ENCODE measurements at places on chromosomes 6 and 20.

GRCh38 chr20:13221673-13222318 lies 722 bp downstream of the ISM1 start:
- peak; percentile 43 for DNase-seq

DNA sequence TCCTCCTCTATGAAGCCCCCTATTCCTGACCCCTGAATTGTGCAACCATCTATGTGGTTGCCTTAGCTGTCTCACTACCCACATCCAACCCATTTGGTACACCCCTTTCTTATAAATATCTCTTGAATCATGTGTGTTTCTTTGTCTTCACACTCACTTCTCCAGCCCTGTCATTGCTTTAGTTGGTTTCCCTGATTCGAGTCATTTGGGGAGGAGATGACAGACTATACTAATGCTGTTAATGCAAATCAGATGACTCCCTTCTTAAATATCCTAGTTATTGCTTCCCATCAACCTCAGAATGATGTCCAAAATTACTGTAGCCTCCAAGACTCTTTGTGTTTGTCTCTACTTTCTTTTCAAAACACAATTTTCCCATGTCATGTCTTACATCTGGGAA lies 23.0 kb downstream of the SLC35D3 start:
- DNase-seq = no peak

GRCh38 chr6:142953373-142954273 lies 8.6 kb upstream of the HIVEP2 start:
- no peak for DNase-seq

- peak; percentile 70 for DNase-seq
These were observed 91.6 kb upstream of the RIPOR2 start for GRCh38 chr6:25027221-25027916.

DNA sequence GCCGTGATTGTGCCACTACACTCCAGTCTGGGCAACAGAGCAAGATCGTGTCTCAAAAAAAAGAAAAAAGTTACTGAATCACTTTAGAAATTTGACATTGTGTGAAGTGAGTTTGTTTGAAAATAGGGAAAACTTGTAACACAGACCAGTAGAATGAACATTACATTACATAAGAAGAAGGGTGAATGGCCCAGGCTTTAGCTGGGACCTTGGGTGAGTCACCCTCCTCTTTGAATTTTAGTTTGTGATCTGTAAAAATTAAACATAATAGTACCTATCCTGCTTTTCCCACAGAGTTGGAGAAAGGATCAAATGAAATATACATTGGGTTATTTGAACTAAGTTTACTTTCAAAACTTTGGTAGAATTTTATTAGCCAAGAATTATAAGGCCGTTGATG lies 56.3 kb downstream of the KCNS1 start:
- DNase-seq = no peak

DNA sequence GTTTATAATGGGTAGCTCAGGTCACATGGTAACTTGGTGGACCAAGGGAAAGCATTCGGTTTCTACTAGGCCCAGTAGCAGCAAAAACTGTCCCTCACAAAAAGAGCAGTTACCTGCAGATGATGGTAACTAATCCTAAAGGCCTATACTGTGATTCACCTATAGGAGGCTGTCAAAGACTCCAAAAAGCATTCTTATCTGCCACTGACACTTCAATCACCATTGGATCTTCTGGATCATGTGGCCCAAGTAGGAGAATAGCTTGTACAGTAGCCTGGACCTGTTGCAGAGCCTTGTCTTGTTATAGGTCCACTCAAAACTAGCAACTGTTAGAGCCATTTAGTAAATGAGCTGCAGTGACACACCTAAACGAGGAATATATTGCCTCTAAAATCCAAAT lies 23.2 kb upstream of the FILIP1 start:
- no peak for DNase-seq

DNA sequence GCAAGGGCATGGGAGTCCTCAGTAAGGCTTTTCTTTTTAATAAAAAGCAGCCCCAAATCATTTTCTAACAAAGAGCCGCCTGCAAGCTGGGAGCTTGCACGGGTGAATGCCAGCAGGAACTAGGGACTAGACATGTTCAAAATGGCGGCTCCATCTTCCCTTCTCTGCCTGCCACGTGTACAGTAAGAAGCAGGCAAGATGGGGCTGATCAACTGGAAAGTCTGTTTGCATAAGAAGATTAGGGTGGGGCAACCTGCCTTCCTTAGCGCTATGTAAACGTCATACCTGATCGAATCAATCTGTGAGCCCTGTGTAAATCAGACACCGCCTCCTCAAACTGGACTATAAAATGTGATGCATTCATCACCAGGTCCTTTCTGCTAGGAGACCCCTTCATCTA lies 299.4 kb upstream of the SOX4 start:
- no peak for DNase-seq

DNA sequence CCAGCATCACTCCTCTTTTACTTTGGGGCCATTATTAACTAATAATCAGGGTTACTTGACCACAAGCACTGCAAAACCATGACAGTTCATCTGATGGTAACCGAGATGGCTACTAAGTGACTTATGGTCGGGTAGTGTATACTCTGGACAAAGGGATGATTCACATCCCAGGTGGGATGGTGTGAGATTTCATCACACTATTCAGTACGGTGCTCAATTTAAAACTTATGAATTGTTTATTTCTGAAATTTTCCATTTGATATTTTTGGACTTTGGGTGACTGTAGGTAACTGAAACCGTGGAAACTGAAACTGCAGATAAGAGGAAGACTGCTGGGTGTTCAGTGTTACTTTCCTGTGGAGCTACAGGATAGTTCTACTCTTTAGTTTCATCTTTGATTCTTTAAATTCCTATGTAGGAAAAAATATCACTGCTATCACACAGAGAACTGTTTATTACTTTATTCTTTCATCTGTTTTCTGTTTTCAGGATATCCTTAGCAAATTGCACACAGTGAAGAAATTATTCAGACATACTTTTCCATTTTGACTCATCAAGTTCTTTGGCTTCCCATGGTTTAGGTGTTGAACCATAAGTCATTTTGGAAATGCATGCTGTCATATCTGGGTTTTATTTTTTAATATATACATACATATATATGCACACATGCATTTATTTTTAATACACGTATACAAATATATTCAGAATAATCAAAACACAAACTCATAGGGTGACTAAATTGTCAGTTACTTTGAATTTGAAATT lies 59.1 kb upstream of the C20orf144 start:
- no peak for DNase-seq

DNA sequence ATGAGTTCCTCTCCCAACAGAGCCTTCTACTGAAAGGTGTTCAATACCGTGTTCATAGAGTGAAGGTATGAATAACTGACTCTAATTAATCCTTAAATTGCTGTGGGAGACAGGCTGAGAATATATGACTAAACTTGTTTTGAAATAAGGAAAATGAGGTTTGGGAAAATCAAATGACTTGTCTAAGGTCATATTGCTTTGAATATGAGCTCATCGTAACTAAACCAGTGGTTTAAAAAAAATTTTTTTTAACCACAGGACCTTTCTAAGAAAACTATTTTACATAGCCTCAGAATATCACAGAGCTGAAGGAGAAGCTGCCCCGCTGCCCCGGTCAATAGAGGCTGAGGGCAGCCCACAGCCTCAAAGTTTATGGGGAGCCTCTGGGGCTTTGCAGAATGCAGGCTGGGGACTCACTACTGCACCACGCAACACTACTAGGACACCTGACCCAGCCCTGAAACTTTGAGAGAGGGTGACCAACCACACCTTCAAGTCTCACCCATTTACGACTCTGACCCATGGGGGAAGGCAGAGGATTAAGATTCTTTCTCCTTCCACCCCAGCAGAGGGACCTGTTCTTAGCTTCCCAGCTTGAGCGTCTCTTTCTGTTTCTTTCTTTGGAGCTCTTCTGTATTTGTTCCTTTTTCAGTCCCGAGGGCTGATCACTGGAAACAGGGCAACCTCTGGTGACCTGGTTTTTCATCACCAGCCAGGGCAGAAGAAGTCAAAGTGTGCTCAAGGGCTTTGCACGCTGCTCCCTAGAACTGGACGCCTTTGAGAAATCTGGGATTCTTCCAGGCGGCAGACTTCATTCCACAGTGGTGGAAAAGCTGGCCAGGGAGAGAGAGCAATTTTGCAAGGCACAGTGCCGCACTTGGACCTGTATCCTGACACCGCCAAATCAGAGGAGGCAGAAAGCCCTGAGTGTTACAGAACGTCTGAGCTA lies 220.2 kb downstream of the ATXN1 start:
- no peak for DNase-seq

DNA sequence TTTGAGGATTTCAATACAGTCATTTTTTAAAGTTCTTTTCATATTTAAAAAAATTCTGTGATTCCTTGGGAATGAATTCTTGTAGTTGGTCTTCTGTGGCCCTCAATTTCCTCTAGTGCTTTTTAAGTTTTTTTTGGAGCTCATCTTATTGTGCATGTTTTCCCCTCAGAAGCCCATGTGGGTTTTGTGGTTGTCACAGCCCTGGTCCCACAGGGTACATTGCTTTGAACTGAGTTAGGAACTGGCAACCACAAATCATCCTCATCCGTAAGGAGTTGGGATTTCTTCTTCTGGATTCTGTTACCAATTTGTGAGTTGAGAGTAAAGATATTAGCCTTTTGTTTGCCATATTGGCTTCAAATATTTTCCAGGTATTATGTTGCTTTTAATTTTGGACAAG lies 89.9 kb downstream of the AKAP7 start:
- DNase-seq = no peak

DNA sequence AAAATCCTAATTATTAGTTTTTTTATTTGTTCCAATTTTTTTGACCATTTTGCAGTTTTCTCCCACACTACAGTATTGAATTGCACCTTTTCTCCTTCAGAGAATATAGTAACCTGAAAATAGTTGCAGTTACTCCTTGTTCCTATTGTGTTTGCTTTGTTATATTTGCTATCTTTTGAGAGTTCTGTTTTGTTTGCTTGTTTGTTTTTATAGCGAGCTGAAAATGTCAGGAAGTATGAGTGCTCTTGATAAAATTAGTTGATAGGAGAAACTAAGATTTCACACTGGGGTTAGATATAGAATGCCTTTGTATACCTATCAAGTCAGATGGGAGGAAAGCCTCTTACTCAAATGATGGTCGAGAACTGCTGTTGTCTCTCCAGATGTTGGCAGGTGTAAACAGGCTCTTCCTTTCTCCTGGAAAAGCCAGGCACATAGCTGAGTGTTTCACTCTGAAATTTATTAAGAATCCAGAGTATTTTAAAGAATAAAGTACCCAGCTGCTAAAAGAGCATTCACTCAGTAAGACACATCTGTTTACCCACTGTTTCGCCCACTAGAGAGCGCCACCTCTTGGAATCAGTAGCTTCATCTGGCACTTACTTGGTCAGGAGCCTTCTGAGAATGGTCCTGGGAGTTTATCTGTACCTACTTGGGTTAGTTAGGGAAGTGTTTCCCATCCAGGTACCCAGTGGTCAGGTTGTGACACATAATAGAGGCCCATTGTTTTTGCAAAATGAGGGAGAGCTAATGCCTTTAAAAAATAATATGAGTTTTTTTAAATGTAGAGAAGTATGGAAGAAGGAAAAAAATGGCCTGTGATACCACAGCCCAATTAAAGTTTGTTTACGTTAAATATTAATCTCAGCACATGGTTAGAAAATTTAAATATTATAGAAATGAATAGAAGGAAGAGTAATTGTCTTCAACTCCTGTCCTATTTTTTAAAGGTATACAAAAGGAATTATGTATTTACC lies 11.2 kb downstream of the NT5DC1 start:
- peak; percentile 15 for DNase-seq

DNA sequence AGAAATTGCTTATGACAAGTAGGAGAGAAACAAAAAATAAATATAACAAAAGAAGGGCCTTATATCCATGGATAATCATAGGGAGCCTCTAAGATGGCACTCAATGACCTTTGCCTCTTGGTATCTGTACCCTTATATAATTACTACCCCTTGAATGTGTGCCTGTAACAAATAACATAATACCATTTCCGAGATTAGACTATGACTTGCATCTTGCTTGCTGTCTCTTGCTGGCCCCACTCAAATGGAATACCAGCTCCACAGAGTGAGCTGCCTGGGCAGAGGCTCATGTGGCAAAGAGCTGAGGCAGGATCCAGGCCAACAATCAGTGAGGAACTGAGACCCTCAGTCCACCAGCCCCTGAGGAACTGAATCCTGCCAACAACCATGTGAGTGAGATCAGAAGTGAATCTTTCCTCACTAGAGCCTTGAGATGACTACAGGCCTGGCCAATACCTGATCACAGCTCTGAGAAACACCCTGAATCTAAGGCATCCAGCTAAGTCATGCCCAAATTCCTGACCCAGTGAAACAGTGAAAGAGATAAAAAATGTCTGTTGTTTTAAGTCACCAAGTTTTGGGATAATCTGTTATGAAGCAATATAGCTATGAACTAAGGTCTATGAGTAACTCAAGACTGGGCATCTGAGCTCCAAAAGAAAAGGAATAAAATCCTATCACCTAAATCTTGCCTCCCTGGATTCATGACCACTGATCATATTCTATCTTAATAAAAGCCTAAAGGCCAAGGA lies 5.5 kb downstream of the KATNA1 start:
- DNase-seq = no peak

GRCh38 chr20:53737396-53738038 lies 143.9 kb upstream of the ZNF217 start:
- no peak for DNase-seq

DNA sequence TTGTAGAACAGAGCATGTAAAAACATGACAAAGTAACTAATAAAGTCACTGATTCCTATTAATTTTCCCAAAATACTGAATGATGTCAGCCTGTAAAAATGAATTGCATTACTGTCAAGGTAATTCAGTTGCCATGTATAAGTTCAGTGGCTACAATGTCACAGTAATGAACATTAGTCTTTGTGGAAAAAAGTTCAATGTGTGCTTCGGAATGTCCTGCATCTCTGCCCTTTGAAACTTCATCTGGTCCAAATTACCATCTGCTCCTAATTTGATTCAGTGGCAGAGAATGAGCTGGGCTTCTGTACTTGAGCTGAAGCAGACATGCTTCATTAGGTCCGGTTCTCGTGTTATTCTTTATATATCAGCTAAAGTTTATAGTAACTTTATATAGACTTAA lies 567.4 kb downstream of the COL12A1 start:
- no peak for DNase-seq

DNA sequence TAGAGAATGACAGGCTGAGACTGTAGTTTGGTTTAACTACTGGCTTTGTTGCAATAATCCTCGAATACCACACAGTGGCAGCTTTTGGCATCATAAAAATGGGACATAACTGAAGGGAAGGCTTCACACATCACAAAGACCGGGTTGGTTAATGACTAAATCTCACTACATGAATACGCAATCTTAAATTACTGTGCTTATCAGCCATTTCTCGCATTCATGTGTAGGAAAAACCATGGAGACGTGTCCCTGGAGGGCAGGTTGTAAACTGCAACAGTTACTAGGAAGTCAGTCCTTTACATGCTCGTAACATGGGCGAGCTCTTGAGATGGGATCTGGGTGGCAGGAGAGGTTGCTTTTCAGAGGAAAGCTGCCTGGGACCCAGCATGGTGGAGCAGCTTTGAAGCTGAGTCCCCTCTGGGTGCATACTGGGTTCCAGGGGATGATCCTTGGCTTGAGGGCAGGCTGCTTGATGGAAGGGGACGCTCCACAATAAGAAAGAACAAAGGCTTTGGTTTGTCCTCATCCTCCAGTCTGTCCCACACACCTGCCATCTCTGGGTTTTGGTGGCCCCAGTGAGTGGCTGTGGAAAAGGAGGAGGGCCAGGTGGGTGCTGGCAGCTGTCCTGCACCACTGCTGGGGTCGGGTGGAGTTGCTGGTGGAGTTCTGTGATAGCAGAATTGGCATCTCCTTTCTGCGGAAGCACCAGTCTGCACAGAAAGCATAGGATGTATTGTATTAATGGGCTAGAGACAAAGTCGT lies 2.1 kb downstream of the RPS21 start:
- no peak for DNase-seq
